ENCODE measurements at places on chromosomes 2 and 18.

DNA sequence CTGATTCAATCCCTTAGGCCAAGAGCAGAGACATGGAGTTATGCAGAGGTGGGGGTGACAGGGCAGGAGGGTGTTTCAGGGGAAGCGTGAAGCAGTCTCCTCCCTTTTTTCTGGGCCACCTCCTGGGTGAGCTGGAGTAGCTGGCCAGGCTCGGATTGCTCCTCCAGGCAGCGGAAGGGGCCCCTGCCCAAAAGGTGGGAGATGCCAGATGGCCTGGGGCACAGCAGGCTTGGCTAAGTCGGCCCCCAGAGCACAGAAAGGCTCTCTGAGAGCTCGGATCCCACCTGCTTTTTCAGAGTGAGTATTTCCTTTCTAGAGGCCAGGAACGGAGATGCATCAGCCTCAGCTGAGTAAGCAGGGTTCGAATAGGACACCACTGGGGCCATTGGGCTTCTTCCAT, 196.9 kb downstream of the ANKRD30B start:
- DNase-seq = no peak

DNA sequence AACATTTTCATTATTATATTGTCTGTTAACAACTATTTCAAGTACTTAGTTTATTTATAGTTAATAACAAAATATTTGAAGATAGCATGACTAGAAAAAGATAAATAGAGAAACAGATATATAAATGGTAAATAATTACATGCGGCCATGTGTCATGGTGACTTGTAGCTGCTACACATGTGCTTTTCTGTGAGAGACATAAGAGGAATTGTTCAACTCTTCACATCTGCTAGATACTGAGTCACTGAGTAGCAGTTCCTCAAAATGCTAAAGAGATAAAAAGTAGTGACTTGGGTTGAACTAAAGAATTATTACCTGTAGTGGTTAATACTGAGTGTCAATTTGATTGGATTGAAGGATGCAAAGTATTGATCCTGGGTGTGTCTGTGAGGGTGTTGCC, 37.5 kb upstream of the SCN9A start:
- no peak for DNase-seq

- DNase-seq = no peak
Observed at GRCh38 chr2:218267259-218267658, 2.7 kb downstream of the AAMP start.

GRCh38 chr2:71702971-71703898, 249.9 kb downstream of the DYSF start:
- no peak for DNase-seq

GRCh38 chr2:169073211-169073962, 4.0 kb downstream of the DHRS9 start:
- no peak for DNase-seq

GRCh38 chr2:41871080-41871479, 176.7 kb upstream of the PKDCC start:
- no peak for DNase-seq

All from NCI-H1048 (cell line).